Natural killer cell (primary cell): ENCODE measurements at places on chromosomes 11 and 22.

DNA sequence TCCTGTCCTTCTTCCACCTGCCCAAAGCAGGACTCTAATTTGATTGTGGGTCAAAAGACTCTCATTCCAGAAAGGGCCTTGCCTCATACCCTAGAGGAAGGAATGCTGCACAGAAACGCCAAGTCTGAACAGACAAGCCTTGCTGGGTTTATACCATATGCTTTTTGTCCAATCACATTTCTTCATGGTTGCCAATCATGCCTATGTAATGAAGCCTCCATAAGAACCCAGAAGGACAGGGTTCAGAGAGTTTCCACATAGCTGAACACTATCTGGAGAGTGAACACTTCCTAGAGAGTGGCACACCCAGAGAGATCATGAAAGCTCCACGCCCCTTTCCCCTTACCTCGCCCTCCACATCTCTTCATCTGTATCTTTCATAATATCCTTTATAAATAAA is 4.8 kb upstream of the SAA2 start:
- no peak for DNase-seq

- no peak for DNase-seq
Observed at GRCh38 chr11:109957601-109958000, 135.6 kb upstream of the ZC3H12C start.

GRCh38 chr11:127620671-127621070 is 620.1 kb upstream of the KIRREL3 start:
- no peak for DNase-seq

GRCh38 chr11:78560153-78560552 is 14.5 kb downstream of the NARS2 start:
- no peak for DNase-seq

GRCh38 chr22:41405588-41405987 is 23.8 kb downstream of the TEF start:
- DNase-seq = no peak

DNA sequence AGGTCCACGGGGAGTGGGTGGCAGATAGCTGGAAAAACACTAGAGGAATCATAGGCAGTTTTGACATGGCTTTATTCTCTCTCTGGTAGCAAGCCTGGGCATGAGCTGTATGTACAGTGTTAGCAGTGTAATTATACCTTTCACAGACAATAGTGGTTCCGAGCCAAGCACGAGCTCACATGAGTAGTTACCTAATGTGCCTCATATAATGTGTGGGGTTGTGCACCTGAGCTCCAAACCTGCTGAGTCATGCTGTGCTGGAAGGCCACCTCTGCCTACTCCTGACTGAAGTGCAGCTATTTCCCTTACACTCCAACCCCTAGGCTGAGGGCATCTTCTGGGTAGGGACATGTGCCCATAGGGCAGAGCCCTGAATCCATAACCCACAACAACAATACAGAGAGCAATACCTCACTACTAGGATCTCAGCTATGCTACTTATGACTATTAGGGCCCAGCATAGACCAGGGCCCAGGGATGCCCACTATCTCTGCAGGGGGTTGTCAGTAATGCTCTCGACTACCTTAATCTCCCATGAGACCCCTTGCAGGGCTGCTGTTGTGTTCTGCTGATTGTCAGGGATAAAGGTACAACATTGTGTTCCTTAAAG is 432.1 kb downstream of the DYNC2H1 start:
- DNase-seq = no peak

- peak; percentile 80 for DNase-seq
Observed at GRCh38 chr22:31947296-31947695, 3.0 kb downstream of the YWHAH start.

GRCh38 chr11:73344191-73344607 is 32.0 kb upstream of the RELT start:
- no peak for DNase-seq

DNA sequence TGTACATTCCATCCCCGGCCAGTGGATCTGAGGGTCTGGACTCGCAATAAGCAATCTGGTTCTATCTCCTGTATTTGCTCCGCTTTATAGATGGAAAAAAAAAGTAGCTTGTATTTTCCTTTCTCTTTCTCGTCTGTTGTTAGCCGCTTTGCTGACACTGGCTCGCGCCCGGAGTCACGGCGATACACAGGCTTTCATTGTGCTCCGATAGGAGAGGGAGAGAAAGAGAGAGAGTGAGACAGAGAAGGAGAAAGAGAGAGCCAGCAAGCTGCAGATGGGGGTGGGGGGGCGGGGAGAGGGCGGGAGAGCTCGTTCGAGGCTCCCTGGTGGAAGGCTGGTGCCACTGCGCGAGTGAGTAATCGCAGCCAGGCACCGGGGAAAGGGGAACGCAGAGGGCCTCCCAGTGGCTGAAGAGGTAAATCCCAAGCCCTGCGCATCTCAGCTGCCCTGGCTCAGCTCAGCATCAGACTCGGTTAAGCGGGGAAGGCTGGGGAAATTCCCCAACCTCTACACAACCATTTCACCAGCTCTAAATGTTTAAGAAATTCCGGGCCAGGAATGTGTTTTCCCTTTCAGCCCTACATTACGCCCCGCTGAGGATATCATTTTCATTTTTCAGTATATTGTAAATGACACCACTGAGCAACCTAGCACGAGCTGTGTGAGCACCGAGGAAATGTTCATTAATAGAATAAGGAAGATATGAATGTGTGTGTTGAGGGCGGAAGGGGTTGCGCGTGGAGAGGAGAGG is at the start of gene MAML2:
TSS of gene MAML2 (minus strand) at position 235 of the 751 bp plus-strand sequence. CDS start 1,300 bp downstream, outside the sequence.
- peak; percentile 78 for DNase-seq

GRCh38 chr11:71481101-71481960 is 28.3 kb downstream of the NADSYN1 start:
- DNase-seq = no peak

DNA sequence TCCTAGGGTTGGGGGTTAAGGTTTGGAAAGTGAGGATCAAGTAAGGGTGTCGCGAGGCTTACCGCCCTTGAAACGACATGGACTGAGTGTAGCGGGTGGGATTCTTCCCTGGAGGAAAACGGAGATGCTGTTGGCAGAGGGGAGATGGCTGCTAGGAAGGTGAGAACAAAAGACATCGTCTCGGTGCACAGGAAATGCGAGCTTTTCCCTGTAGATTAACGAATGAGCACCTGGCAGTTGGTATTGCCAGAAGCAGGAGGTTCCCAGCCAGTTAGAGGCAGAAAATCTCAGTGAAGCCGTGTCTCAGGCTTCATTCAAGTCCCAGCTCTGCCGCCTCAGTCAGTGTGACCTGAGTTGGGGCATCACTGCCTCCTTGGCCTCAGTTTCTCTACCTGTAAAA is 1.4 kb upstream of the LHFPL7 start:
- DNase-seq = no peak

- DNase-seq = no peak
Observed at GRCh38 chr22:26939466-26939865, 282.1 kb downstream of the MIAT start.

- peak; percentile 49 for DNase-seq
Observed at GRCh38 chr11:43419460-43419859, 60.7 kb downstream of the TTC17 start.

- no peak for DNase-seq
Observed at GRCh38 chr22:45423524-45423923, 10.0 kb downstream of the RIBC2 start.

GRCh38 chr11:132231656-132232347 is 861.4 kb downstream of the NTM start:
- no peak for DNase-seq

DNA sequence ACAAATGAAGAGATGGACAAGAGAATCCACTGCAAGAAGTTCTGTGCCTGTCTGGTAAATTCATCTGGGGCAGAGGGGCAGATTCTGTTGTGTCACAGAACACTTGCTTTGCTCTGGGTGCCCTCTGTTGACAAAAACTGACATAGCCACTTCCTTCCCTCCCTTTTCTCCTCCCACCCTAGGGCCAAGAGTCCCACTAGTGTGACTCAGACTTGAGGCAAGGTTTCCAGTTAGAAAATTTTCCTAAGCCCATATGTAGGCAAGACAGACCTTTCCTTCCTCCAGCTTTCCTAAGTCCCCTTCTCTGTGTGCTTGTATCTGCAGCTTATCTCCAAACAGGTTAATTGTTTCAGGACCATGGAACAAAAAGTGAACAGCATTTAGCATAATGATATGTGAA is 106.8 kb downstream of the RBFOX2 start:
- DNase-seq = no peak

DNA sequence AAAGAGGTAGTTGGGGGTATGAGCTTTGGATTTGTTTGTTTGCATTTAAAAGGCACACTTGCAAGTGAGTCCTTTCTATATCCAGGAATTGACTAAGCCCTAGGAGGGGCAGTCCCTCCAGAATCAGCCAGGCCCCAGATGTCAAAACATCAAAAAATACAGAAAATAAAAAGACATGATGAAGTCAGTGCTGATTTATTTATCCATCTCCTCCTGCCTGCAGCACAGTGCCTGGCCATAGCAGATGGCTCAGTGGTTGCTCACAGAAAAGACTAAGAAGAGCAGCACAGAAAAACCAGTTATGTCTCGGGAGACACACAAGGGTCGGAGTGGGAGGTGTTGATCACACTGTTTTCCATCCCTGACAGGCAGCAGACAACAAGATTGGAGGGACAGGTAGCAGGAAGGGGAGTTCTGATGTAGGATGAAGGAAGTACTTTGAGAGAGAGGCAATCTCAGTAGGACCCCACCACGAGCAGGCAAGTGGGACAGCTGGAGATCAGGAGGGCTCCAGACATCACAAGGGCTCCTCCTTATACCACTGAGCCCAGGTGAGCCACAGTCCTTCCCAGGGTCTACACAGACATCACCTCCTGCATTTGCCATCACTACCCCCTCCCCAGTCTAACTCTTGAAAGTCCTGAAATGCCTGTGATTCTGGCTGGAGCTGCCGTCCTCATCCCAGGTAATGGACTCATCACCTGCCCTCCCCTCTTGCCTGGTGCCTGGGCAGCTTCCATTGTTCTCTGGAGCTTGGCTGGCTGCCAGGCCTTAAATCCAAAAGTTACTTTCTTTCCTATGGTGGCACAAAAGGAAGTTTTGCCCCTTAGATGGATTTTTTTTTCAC is 32.3 kb downstream of the TMPRSS5 start:
- no peak for DNase-seq

- no peak for DNase-seq
Observed at GRCh38 chr11:86978756-86979608, 23.8 kb upstream of the FZD4 start.

DNA sequence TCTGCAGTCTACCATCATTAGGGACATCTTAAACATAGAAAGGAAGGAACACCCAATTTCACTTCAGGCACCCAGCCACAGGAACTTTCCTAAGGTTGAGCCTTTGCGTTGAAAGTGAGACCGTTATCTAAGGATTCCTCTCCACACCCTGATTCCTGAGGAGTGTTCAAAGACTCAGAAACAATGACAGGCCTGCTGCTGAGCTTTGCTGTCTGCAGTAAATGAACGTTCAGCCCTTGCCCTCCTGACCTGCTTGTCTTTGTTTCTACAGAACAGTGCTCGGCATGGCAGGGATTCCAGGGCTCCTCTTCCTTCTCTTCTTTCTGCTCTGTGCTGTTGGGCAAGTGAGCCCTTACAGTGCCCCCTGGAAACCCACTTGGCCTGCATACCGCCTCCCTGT is 7.0 kb downstream of the PRSS23 start:
- no peak for DNase-seq

DNA sequence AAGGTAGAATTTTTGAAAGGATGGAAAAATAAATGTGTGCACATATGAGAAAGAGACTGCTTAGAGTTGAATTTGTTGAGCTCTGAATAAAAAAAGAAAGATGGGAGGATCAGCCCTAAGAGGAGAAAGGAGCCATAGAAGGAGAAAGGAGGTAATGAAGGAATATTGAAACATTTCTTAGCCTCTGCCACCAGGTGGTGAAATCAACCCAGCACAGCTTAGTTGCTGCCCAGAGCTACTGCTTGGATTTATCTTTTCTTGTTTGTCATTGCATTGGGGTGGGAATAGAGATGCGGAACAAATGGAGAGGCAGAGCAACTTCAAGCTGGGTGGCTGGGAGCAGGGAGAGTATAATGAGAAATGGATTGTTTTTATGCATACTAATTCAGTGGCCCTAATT is 80.4 kb downstream of the SERGEF start:
- DNase-seq = no peak

DNA sequence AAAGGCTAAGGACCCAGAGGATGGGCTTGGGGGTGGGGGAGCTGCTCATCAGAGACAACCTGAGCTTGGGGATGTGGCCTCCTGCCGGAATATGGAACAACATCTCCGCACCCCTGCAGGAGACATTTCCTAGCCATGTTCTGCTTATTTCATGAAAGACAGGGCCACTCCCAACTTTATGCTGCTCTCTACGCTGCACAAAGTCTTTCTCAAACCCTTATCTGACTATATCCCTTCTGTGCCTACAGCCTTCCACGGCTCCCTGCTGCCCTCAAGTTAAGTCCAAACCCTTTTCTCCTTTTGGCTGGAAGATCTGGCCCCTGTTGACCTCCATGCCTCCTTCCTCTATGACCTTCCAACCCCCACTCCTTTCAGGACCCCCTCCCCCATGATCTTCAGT is 562.0 kb downstream of the MN1 start:
- no peak for DNase-seq

DNA sequence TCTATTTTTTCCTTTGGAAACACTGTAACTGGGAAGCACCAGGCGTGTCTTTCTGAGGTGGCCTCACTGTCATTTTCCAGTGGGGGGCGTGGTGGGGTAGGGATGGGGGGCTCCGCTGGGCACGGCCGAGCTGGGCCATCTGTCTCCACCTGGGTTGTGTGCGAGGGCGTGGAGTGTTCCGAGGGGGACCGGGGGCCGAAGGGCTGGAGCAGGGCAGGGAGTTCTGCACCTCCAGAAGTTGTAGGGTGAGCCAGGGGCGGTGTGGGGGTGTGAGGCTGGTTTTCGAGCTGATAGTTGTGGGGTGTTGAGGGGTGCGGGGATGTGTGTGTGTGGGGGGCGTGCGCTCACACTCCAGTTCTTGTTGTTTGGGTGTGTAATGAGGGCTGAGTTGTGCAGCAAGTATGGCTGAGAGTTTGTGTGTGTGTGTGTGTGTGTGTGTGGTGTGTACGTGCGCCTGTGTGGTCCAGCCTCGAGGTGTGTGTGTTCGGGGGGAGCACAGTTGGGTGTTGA is 10.8 kb downstream of the YPEL4 start:
- no peak for DNase-seq

DNA sequence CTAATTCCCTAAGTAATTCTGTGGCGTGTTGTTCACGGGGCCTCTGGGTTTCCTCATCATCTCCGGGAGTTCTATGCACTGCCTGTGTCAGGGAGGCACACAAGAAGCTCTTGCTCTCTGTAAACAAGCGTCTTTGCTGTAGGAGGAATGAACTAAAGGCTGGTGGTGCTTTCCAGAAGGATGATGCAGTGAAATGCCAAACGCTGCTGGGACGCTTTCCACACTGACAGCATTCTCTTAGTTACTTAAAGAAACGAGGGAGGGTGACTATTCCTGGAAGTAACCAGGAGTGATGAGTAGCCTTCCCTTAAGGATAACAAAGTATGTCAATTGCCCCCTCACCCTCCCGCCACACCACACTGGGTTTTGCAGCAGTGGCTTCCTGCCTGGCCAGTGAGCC is 38.5 kb upstream of the NUP50 start:
- DNase-seq = no peak

GRCh38 chr11:57735619-57736298 is 5.5 kb upstream of the SELENOH start:
- no peak for DNase-seq

GRCh38 chr22:32020117-32020516 is 22.9 kb upstream of the SLC5A1 start:
- no peak for DNase-seq

GRCh38 chr11:62553080-62553838 is 6.7 kb upstream of the AHNAK start:
- DNase-seq = no peak

- DNase-seq = peak; percentile 34
Observed at GRCh38 chr11:46896719-46897406, 21.5 kb downstream of the LRP4 start.

GRCh38 chr11:64100782-64101353 is 65.0 kb downstream of the MACROD1 start:
- no peak for DNase-seq
